HepG2 (cell line): ENCODE measurements at places on chromosomes 2 and 18. TPM values are rescaled to one million over a fixed set of nuclear protein-coding genes. Genes with fewer than 3 reads are reported as not detected.

Gene KCNG2
- polyA plus RNA-seq, result not detected in 2 replicates

Gene SMAD4
- 53.8 and 70.2 TPM in 2 replicates for polyA plus RNA-seq

Gene AQP12A
- 0.20 TPM in 1 of 2 replicates, not detected in the other for polyA plus RNA-seq

Gene FBXO36
- 2.1 and 2.8 TPM in 2 replicates for polyA plus RNA-seq

Gene PLGLB2
- 0.25 and 0.33 TPM in 2 replicates for polyA plus RNA-seq

Gene C1QL2
- not detected in 2 replicates for polyA plus RNA-seq

Gene GPC1
- polyA plus RNA-seq, result 4.0 and 4.8 TPM in 2 replicates

Gene RTKN
- polyA plus RNA-seq, result 166 and 187 TPM in 2 replicates

Gene MYCN
- polyA plus RNA-seq, result not detected in 2 replicates

Gene CRACDL
- polyA plus RNA-seq, result 0.14 and 0.26 TPM in 2 replicates

Gene ITGA4
- polyA plus RNA-seq, result not detected in 2 replicates

Gene IL1R2
- polyA plus RNA-seq, result 4.7 and 7.3 TPM in 2 replicates

Gene LINC00305
- polyA plus RNA-seq, result not detected in 2 replicates

Gene CABYR
- polyA plus RNA-seq, result 0.78 and 0.88 TPM in 2 replicates

Gene MALL
- not detected in 2 replicates for polyA plus RNA-seq

Gene POTEI
- 0.29 and 0.33 TPM in 2 replicates for polyA plus RNA-seq

Gene CDCA7
- polyA plus RNA-seq, result 38.4 and 57.8 TPM in 2 replicates

Gene ACTG2
- polyA plus RNA-seq, result not detected in 2 replicates

Gene ANKRD53
- polyA plus RNA-seq, result 0.12 and 0.15 TPM in 2 replicates

Gene XIRP2
- polyA plus RNA-seq, result 0.03 and 0.05 TPM in 2 replicates

Gene RFX8
- not detected in 2 replicates for polyA plus RNA-seq

Gene TGOLN2
- 143 and 155 TPM in 2 replicates for polyA plus RNA-seq

Gene C2orf80
- not detected in 2 replicates for polyA plus RNA-seq

Gene HRH4
- polyA plus RNA-seq, result not detected in 2 replicates

Gene GPR75
- polyA plus RNA-seq, result 3.9 and 4.1 TPM in 2 replicates

Gene SALL3
- not detected in 2 replicates for polyA plus RNA-seq

Gene KRCC1
- 5.3 and 7.7 TPM in 2 replicates for polyA plus RNA-seq

Gene VWA3B
- polyA plus RNA-seq, result not detected in 2 replicates

Gene UGT1A9
- 0.07 TPM in 1 of 2 replicates, not detected in the other for polyA plus RNA-seq

Gene ARL4C
- polyA plus RNA-seq, result 0.07 and 0.08 TPM in 2 replicates

Gene DAW1
- polyA plus RNA-seq, result not detected in 2 replicates

Gene SNTG2
- polyA plus RNA-seq, result not detected in 2 replicates

Gene CD8B
- 0.04 TPM in 1 of 2 replicates, not detected in the other for polyA plus RNA-seq

Gene ARHGAP28
- polyA plus RNA-seq, result not detected in 2 replicates

Gene SIX2
- not detected in 2 replicates for polyA plus RNA-seq

Gene VSNL1
- 62.8 and 95.9 TPM in 2 replicates for polyA plus RNA-seq

Gene TFCP2L1
- polyA plus RNA-seq, result under 0.01 and 0.01 TPM in 2 replicates

Gene TMEM169
- polyA plus RNA-seq, result 1.5 and 2.1 TPM in 2 replicates

Gene IL1A
- not detected in 2 replicates for polyA plus RNA-seq

Gene DNAH6
- 0.01 TPM in 1 of 2 replicates, not detected in the other for polyA plus RNA-seq

Gene TGFA
- 6.7 and 7.8 TPM in 2 replicates for polyA plus RNA-seq

Gene ABCG5
- polyA plus RNA-seq, result 38.8 and 39.0 TPM in 2 replicates

Gene LAPTM4A
- 491 and 558 TPM in 2 replicates for polyA plus RNA-seq

Gene ZNF385B
- 5.6 and 6.7 TPM in 2 replicates for polyA plus RNA-seq

Gene FBXO41
- polyA plus RNA-seq, result 10.3 and 11.1 TPM in 2 replicates

Gene C2orf78
- polyA plus RNA-seq, result not detected in 2 replicates

Gene IL1RL1
- polyA plus RNA-seq, result 0.03 and 0.04 TPM in 2 replicates

Gene TAF1B
- polyA plus RNA-seq, result 10.7 and 13.3 TPM in 2 replicates

Gene CPLX4
- polyA plus RNA-seq, result not detected in 2 replicates
